ENCODE measurements at places on chromosomes 11 and 22.

DNA sequence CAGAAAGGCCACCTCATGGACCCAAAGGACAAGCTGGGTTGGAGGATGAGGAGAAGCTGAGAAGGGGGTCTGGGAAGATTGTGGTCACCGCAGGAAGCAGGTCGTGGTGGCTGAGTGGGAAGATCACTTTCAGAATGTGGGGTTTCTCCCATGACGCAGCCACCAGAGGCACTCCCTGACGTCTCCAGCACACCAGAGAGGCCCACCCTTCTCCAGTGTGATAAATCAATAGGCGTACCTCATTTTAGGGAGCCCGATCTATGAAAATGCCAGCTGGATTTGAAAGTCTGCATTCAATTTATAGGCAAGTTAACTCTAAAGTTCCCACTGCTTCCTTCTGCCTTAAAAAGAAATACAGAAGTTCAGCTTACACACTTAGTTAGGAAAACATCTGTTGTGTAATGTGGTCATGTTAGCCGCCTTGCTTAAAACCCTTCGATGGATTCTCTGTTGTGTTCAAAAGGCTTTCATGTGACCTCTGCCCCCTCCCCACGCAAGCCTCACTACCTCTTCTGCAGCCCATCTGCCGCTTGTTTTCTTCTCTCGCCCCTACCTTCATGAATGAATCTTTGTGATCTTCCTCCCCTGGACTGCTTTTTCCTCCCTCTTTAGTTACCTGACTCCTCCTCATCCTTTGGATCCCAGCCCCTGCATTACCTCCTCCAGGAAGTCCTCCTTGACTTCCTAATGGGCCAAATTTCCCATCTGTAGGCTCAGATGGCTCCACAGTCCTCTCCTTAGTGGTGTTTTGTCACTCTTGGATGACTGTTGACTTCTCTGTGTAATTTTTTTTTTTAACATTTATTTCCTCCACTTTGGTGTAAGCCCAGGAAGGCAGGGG is 10.7 kb downstream of the TSPAN18 start:
- no peak for DNase-seq

DNA sequence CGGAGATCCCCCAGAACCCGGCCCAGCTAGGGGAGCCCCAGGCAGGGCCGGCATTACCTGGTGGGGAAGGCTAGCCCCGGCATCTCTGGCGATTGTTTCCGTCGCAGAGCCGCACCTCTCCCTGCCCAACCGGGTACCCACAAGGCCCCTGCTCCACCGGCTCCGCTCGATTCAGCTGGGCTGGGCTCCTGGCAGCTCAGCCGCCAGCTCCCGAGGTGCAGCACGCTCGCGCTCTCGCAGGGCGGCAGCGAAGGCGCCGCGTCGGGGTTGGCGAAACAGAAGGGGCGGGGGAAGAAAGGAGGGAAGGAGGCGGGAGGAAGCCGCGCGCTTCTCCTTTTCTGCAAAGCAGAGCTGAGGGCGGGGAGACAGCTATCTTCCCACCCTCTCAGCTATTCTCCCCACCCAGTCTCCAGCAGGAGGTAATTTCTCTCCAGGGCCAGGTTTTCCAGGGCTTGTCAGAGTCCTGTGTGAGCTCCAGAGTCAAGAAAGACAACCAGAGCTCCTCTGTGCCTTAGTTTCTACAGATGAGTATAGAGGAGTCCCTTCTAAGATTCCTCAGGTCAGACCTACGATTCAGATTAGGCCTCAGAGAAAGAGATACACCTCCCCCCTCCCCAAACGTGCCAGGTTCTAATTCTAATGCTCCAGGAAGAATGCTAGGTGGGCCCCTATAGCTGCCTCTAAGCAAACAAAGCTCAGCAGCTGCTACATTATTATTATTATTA is 62.0 kb downstream of the PAK1 start:
- peak; percentile 60 for DNase-seq

DNA sequence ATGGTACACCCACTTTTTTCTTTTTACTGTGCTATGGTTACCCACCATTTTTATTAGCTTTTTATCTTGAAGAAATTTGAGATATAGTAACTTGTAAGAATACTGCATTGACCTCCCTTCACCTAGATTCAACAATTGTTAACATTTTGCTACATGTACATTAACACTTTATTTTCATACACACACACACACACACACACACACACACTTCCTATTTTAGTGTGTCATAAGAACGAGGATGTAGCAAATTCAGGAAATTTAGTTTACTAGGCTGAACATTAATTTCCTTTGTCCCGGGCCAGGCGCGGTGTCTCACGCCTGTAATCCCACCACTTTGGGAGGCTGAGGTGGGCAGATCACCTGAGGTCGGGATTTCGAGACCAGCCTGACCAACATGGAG is 1.1 kb upstream of the ATP6V1E1 start:
- no peak for DNase-seq

DNA sequence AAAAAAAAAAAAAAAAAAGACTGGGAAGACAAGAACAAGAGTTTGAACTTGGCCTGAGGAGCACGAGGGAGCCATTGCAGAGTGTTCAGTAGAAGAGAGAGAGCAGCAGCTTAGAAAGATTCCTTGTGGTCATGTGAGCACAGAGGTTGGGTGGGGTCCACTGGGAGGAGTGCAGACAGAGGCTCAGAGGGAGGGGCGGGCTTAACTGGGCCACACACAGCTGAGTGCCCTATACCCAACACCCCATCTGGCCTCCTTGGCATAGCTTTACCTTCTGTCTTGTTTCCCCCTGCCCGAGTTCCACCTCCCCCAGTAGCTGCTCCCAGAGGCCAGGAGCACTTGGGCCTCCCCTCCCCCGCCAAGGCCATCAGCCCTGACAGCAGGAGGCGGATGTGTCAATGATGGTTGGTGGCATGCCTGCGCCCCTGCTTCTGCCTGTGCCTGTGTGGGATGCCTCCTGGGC is 12.1 kb downstream of the C11orf86 start:
- DNase-seq: no peak

DNA sequence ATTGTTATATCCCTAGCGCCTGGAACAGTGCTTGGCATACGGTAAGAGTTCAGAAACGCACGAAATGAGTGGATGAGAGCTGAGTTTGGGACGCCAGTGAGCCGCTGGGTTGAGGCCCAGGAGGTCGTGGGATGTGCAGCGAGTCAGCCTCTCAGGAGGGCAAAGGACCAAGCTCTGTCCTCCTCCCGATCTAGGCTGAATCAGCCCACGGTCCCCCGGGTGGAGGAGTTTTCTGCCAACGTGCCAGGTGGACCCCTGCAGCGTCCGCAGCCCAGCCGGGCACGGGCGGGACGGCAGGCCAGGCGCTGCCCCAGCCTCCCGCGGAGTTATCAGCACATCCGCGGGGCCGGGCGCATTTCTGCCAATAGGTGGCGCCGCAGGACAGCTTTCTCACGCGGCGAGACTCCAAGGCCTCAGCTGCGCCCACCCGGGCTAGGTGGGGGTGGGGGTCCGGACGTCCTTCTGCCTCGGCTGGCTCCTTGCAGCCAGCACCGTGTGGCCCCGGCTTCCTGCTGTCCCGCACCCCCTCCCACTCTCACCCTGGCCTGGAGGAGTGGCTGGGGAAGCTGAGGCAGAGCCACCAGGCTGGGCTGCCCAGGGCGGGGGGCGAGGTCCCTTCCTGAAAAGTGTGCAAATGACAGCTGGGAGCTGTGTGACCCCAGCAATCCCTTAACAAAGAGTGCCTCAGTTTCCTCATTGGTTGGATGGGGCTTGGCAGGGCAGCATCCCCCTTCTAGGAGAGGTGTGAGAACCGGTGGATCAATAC is 2.2 kb upstream of the RPS19BP1 start:
- peak; percentile 83 for DNase-seq

- DNase-seq: no peak
Observed at GRCh38 chr11:11660363-11660740, 38.5 kb upstream of the GALNT18 start.

GRCh38 chr11:36398231-36398953 is 102.3 kb downstream of the PRR5L start:
- no peak for DNase-seq

- DNase-seq: no peak
Observed at GRCh38 chr11:112837162-112837826, 123.9 kb upstream of the NCAM1 start.

- DNase-seq: no peak
Observed at GRCh38 chr11:128450882-128451651, 136.3 kb downstream of the ETS1 start.

- no peak for DNase-seq
Observed at GRCh38 chr11:73384872-73385689, 8.9 kb downstream of the RELT start.

DNA sequence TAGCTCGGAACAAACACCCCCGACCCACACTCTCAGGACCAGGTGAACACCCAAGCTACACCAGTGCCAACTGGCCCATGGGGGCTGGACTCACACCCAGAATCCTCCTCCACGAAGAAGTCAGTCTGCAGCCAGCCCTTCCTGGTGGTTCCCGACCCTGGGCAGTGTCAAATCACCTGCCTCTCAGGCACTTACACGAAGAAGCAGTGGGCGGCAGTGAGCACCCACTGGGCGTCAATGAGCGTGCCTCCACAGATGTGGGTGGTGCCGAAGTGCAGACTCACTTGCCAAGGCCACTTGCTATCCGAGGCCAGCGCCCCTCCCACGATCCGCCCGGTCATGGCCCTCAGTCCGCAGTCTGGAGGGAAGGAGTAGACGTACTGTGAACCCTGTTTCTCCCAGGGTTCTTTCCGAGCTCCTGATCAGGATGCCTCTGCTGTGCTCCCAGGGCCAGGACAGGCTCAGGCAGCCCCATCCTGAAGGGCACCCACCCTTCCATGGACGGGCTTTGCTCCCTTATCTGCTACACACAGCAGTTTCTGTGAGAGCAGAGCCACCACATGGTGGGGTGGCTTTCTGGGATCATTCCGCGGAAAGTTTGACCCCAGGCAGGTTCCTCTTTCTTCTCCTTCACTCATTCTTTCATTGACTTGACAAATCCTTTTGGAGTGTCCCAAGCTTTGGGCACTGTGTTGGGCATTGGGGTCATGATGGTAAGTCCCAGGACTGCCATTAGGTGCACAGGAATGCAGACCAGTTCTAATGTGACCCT is 19.4 kb downstream of the TMPRSS13 start:
- no peak for DNase-seq

GRCh38 chr11:102794382-102794781 is 3.6 kb downstream of the MMP1 start:
- DNase-seq: no peak

GRCh38 chr22:45584121-45584570 is 81.5 kb downstream of the FBLN1 start:
- DNase-seq: no peak

GRCh38 chr22:45664136-45664646 is 7.4 kb upstream of the ATXN10 start:
- DNase-seq: no peak

DNA sequence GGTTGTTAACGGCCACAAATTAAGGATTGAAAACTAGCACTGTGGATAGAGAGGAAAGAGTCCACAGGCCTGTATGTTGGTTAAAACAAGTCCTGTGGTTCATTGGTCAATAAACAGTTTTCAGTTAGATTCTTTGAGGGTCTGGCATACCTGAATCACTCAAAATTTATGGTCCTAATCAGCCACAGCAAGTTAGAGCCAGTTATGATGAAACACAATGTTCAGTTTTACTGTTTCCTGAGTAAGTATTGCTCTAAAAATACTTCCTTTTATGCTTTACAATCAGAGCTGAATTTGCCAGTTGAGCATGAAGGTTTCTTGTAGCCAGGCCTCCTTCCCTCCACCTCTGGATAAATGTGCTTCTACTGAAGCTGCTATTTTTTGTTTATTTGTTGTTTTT is 12.9 kb upstream of the CAT start:
- no peak for DNase-seq

GRCh38 chr11:37076866-37077265 is 478.8 kb upstream of the RAG2 start:
- no peak for DNase-seq

DNA sequence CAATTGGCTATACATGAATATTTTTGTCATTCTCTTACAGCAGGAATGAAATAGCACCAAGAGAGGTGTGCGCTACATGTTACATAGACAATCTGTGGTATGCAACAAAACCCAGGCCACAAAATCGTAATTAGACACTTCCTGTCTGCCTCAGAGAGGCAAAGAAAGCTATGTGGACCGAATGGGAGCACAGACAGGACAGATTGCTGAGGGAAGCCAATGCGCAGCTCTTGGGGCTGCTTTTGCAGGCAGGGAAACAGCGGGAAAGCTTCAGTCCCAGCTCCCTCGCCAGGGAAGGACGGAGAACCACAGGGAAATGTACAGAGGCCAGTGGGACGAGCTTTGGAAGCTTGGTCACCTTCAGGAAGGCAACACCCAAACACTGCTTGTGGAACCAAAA is 40.9 kb downstream of the SERPINH1 start:
- DNase-seq: no peak

- DNase-seq: no peak
Observed at GRCh38 chr11:46471943-46472661, 80.5 kb upstream of the CHRM4 start.

- DNase-seq: no peak
Observed at GRCh38 chr11:35590412-35590811, 27.8 kb upstream of the FJX1 start.

DNA sequence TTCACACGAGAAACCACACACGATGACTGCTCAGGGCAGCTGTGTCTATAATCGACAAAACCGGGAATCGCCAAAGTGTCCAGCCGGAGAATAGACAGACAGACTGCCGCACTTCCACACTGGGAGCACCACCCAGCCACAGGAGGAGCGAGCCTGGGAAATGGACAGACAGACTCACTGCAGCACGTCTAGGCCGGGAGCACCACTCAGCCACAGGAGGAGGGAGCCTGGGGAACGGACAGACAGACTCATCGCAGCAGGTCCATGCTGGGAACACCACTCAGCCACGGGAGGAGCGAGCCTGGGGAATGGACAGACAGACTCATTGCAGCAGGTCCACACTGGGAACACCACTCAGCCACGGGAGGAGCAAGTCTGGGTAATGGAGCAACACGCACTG is 137.2 kb downstream of the BRD1 start:
- DNase-seq: no peak

All from T-helper 9 cell (primary cell).